ENCODE measurements at places on chromosomes 11 and 22.

DNA sequence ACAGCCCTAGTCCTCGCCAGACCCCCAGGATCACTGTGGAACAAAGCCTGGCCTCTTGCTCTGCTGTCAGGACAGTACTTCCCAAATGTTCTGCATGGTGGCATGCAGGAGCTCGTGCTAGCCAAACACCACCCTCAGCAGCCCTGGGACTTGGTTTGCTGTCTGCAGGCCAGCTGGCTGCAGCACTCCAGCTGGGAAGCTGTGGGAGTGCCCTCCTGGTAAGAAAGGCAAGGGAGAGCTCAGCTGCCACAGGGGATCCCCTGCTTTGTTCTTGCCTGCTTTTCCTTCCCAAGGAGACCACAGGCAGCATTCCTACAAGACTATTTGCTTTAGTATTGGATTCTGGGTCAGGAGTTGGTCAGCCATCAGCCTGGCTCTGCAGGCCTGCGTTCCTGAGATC lies 27.9 kb downstream of the TCIRG1 start:
- no peak for DNase-seq

DNA sequence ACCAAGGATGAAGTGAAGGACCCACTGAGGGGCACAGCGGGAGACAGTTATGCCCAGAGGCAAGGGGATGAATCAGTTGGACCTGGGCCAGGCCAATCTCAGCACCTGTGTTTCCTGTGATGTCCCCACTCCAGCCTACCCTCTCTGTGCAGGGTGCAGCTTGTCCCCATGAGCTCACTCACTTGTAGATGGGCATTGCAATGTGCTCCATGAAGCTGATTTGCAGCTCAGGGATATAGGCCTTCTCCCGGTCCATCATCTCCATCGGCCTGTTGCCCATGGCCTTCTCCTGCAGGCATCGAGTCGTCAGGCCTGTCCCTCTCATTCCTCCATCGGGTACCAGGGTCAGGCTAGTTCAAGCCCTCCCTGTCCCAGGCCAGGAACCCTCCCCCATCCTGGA lies 96.2 kb downstream of the PDE2A start:
- no peak for DNase-seq

- no peak for DNase-seq
These were observed 47.3 kb downstream of the C22orf31 start for GRCh38 chr22:29014293-29014692.

DNA sequence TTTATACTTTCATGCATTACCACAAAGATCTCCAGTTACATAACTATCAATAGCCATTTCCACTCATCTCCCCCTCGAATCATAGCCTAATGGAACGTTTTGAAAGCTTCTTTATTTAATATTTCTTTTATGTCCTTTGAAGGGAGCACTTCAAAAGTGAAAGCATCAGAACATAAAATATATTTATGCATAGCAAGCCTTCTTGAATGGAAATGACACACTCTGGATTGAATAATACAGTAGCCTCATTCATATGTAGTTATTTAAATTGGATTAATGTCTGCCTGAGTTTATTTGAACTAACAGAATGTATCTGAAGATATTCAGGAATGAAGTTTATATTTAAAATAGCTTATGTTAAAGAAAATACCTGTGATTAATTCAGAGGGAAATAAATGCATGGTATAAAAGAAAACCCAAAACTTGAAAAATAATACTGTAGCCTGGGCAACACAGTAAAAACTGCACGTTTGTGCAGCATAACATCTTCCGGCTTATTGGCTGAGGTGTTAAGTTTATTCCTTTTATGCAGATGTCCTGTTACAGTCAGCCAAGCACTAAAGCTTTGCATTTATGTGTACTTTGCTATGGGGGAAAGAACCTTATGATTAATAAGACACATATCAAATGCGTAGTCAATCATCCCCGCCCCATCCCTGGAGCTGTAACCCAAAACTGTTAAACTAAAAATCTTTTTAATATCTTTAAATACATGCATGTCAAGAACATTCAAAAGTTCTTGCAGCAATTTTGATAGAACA lies 22.0 kb downstream of the OOSP3 start:
- DNase-seq = no peak

GRCh38 chr11:67264260-67264659 lies 2.0 kb upstream of the GRK2 start:
- no peak for DNase-seq

DNA sequence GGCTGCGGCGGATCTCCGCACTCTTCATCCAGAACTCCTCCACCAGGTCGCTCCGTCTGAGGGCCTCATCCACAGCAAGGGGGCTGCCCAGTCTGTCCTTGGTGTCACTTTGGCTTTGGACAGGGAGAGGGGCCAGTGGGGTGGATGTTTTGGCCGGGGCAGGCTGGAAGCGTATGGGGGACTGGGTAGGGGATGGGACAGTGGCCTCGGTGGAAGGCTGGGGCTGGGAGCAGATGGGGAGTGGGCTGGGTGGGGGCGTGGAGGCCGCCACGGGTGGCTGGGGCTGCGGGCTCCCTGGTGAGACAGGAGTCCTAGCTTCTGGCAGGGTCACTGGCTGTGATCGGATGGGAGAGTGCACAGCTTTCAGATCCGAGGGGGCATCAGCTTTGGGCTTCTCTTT lies 44.4 kb upstream of the BID start:
- DNase-seq = no peak

DNA sequence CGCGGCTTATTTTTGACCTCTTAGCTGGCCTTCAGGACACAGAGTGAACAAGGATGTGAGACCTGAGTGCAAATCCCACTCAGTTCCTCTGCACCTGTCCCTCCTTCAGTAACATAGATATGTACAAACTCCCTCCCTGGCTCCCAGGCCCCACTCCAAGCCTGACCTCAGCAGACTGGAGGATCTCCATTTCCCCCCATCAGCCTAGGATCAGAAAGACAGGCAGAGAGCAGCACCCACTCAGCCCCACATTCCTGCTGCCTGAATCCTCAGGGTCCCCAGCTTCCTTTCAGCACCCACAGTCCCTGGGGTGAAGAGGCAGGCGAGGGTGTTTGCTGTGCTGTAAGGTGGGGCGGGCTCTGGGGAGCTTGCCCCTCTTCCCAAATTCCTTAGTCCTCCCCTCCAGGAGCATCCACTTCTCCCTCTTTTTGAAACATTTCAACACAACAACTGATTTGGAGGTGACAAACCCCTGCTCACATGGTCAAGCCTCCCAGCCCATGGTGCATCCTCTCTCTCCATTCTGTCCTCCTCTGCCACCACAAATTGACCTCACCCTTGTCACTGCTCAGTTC lies 151.1 kb downstream of the FEZ1 start:
- DNase-seq = no peak

DNA sequence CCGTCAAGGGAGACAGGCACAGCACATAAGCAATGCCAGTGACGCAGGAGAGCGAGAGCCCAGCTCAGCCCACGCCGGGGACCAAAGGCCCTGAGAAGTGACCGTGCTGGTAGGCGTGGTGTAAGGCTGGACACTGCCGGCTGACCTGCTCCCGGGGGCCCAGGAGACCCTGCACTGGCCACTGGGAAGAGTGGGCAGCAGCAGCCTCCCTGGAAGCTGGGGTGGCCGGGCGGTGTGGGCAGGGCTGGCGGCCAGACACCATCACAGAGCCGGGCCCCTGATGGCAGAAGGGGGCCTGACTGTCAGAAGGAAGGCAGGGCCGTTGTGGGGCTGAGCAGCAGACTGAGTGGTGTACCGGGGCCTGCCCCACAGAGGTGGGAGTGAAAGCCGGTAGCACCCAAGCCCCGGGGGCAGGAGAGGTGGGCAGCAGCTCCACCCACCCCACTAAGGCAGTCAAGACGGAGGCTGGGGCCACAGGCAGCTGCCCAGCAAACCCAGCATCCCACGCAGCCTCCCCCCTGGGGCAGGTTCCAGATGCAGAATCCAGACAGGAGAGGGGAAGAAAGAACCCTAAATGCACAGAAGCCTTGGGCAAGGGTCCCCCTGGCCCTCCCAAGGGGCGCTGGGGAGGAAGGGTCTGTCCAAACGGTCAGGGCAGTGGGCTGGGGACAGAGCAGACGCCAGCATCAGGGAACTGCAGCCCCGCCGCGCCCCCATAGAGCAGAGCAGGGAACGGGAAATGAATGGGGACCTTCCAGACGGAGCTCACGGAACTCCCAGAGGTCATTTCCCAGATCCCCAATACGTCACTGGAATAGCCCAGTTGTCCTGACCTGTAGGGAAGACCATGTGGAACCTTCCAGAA lies 205.2 kb downstream of the BRD1 start:
- no peak for DNase-seq

DNA sequence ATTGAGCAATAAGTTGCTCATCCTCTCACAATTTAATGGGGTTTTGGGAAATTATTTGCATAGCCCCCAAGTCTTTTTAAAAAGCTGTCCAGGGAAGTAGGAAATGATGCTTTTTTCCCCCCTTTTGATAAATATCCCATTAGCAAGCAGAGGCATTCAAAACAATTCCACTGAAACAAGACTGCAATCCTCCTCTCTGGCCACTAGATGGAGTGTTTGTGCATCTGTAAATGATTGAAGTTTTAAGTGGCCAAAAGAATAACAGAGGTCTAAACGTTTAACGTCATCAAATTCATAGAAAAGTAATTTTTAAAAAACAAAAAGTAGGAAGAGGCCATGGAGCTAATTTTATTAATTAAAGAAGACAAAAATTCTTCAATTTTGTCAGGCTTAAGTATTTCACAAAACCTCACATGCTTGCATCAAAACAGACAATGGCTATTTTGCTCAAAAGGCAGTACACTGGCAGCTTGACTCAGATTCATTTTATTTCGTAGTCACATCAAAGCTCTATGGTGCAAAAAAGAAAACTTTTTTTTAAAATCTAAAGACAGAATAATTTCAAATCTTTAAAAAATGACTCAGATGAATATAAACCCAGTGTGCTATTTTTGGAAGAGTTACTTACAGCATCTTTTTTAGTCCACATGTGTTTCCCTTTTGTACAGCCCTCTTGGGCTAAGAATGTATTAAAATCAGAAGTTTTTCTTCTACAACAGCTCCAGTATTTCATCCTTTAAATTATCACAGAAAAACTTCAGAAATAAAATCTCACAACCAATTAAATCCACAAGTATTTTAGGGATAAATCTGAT lies 17.8 kb downstream of the CHORDC1 start:
- DNase-seq = peak; percentile 53

- no peak for DNase-seq
These were observed 12.6 kb downstream of the SULT4A1 start for GRCh38 chr22:43849731-43850130.

DNA sequence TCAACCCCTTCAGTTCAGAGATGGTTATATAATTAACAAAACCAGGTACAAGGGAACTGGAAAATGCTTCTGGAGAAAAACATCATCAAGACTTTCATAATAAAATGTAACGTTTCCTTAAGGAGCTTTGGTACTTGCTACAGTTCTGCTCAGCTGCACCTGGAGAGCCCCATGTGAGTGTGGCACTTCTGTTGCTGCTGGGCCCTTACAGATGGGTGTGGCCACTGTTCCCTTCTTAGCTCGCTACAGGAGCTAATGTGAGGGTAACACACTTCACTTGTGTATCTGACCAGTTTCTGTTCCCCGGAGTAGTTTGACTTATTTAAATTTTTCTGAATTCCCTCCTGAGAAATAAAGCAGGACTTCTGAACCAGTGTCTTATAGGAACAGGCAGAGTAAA lies 4.0 kb downstream of the POU2AF3 start:
- no peak for DNase-seq

- no peak for DNase-seq
These were observed 448.0 kb upstream of the FAT3 start for GRCh38 chr11:91776655-91777054.

GRCh38 chr11:79083352-79083751 lies 357.5 kb downstream of the TENM4 start:
- peak; percentile 5 for DNase-seq

- no peak for DNase-seq
These were observed 50.5 kb downstream of the IGSF9B start for GRCh38 chr11:133906241-133906640.

DNA sequence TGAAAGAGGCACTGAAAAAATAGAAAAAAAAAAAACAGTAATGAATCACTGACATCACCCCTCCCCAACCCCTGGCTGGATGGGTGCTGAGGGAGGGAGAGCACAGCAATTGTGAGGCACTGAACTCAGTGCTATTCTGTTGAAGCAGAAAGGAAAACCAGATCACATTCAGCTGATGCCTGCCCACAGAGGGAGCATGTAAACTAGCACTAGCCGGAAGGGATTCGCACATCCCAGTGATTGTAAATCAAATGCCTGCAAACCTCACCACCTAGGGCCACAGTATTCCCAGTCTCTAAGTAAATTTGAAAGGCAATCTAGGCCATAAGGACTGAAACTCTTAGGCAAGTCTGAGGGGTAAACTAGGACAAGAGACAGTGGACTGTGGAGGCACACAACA lies 772.0 kb upstream of the CCDC179 start:
- DNase-seq = no peak

- no peak for DNase-seq
These were observed 75.4 kb upstream of the FGF3 start for GRCh38 chr11:69894648-69895047.

- peak; percentile 64 for DNase-seq
These were observed 111.8 kb downstream of the CCDC81 start for GRCh38 chr11:86486261-86487030.

DNA sequence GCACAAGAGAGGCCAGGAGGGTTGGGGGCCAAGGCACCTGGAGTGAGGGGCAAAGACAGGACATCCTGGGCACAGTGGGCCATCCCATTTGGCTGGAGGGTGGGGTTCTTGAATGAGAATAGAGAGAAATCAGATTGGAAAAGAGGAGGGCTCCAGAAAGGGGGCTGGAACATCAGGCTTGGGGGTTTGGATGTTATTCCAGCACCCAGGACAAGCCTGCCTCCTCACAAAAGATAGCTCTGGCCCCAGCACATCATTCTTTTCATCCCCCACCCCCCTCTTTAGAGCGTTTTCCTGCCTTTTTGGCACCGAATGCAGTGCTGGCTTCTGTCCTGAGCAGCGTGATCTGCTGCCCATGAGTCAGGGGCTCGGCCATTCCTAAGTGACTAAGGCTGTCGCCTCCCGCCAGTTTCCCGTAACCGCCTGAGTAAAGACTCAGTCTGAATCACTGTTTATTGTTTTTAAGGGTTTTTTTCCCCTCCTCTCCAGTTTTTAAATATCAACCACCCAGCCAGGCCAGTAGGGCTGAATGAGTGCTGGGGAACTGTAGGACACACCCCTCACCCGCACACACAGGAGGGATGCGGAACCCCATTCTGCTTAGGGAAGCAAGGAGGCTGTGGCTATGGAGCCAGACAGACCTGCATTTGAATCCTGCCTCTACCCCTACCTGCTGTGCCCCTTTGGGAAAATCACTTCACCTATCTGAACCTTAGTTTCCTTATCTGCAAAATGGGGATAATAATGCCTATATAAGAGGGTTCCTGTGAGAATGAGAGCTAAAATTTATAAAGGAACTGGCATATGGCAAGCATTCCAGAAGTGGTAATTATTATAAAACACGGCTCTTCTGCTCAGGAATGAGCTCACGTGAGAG lies 32.4 kb upstream of the NAV2 start:
- peak; percentile 20 for DNase-seq

- no peak for DNase-seq
These were observed 39.6 kb downstream of the CSNK2A3 start for GRCh38 chr11:11313426-11313825.

GRCh38 chr22:37454857-37455686 lies 27.8 kb upstream of the ELFN2 start:
- no peak for DNase-seq

- no peak for DNase-seq
These were observed 24.6 kb downstream of the MB start for GRCh38 chr22:35592418-35592967.

Measured in skin of body (tissue), 3 donors.